ENCODE measurements at places on chromosomes 6 and 20.

- DNase-seq, result no peak
Measured at GRCh38 chr6:42150254-42150653, 7.8 kb upstream of the C6orf132 start.

- no peak for DNase-seq
Measured at GRCh38 chr6:1336246-1336843, 24.4 kb downstream of the FOXQ1 start.

- DNase-seq, result no peak
Measured at GRCh38 chr6:105038259-105038658, 81.4 kb downstream of the LIN28B start.

GRCh38 chr6:69232911-69233448 lies 563.8 kb downstream of the LMBRD1 start:
- peak; percentile 66 for DNase-seq

DNA sequence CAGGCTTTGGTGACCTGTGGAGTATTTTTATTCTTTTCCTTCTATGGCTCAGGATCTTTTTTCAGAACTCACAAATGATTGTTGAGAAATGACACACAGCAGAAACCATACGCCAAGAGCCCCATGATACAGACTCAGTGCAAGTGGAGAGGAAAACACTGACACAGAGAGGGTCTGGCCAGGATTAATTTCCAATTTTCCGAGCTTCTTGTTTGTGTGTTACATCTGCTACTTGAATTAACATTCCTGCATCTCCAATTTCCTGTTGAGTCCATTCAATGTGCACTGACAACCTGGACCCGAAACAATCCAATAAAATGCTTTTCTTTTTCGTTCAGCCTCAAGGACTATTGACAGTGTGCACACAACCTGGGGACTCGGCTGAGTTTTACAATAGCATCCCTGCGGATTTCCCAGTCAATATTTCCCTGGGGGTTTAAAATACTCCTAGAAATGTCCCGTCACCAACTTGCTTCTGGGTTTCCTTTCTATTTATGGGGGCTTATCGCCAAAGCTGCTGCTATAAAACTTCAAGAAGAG lies 4.9 kb upstream of the MLN start:
- no peak for DNase-seq

- no peak for DNase-seq
Measured at GRCh38 chr20:46712056-46712636, 2.7 kb downstream of the SLC2A10 start.

All from EH (cell line).